ENCODE measurements at places on chromosomes 7 and 10.

- DNase-seq = no peak
Measured at GRCh38 chr7:27994639-27995038, 186.0 kb downstream of the JAZF1 start.

DNA sequence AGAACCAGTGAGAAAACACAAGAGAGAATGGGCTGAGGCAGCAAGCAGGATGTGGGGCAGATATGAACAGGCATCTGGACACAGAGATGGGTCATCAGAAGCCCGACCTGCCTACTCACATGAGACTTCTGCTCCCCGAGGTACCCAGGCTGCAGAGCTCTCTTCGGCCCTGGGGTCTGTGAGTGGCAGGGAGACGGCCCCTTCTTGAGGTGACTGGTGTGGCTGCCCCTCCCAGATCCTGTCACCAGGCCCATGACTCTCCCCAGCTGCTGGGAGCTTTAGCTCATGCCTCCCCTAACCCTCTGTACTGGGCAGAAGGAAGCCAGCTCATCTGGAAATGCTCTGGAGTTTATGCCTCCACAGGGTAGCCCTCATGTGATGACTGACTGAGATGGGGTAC is 157.6 kb upstream of the PCBD1 start:
- DNase-seq = no peak

DNA sequence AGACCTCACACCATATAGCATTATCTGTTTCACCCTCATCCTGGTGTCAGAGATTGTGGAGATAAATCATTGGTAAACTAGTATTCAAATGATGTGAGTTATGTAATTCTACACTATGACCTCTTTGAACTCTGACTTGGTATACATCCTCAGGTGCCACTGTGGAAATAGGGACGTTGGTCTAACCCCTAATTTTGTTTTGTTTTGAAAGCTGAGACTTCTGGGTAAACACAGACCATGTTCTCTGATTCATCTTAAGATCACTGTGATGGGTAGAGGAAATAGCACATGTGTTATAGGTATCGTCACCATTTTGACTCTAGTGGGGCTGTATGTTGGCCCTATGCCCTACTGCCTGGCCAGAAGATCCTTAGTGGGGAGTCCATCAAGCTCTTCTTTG is 241.6 kb downstream of the CCDC7 start:
- no peak for DNase-seq

DNA sequence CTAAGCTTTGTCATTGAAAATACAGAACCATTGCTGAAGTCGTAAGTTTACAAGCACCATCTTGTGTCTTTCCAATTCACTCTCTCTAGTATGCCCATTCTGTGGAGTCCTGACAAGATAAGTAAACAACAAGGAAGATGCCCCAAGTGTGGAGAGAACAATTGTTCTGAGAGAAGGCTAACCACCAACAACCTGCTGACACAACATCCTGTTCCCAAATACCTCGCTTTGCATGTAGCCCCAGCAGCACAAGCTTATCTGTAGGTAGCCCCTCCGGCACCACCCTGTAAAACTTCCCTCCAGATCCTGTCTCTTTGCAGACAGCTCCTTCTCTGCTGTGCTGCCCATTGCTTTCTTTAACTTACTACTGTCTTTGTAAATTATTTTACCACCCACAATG is 233.3 kb upstream of the AOAH start:
- DNase-seq = no peak

All from activated T-helper 1 cell treated with anti-CD3 and anti-CD28 coated beads, Interleukin-2, amount 50 U/mL, for 16 hours (primary cell).